ENCODE measurements at places on chromosomes 6 and 20. TPM values are rescaled to one million over a fixed set of nuclear protein-coding genes. Genes with fewer than 3 reads are reported as not detected.

The FAM83C gene
- total RNA-seq = not detected

The AURKA gene
- 0.92 TPM for total RNA-seq

The PTCRA gene
- total RNA-seq = 1.8 TPM

The NKX2-2 gene
- total RNA-seq = not detected

The MAK gene
- total RNA-seq = 0.78 TPM

The CALHM4 gene
- not detected for total RNA-seq

The DPPA5 gene
- not detected for total RNA-seq

The PRSS35 gene
- not detected for total RNA-seq

DNA sequence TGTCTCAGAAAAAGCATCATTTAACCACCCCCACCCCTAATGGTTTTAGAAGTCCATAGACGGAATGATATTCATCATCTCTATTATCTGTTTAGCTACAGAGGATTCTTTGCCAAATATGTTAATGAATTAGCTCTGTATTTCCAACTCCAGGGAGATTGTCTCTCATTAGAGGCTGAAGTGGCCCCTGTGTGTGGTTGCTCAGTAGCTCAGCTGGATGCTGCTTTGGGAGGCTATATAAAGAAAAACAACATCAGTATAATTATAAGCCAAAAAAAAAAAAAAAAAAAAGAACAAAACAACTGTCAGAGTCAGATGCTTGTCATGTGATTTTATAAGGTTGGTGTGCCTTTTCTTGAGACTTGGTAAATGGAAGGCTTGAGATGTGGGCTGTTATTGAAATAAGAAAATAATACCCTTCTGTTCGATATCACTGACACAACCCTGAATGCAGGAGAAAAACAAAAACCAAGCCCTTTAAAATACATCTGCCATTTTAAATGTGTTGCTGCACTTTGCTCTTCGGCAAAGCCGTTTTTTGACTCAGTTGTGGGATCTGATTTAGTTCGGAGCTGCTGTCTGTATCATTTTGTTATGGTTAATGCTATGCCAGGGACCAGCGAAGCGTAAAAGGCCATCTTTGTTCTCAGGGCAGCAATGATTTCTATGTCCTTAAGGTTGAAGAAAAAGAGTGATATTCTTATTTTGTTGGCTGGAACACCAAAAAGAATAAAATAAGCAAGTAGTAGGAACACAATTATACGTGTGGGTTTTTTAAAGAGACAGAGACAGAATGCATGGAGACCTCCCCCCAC, 422.6 kb downstream of the QKI start:
- no peak for DNase-seq

GRCh38 chr20:51313358-51313827, 229.1 kb downstream of the NFATC2 start:
- DNase-seq = no peak

DNA sequence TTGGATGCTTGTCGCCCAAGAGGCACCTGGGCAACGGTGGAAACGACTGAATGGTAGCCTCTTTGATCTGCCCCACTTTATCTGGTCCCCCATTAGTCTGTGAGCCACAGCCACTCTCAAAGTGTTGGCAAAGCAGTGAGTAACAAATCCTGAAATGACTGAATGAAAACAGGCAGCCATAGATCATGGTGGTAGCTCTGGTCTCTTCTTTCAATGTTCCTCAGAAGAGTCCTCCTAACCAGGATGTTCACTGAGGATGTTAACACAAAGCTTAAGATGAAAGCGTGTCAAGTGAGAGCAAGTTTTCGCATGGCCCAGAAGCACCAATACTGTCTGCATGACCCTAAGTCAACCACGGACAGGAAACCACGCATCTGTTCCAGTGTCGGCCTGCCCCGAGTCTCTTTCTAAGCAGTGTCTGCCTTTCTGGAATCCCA, 107.3 kb downstream of the IRF4 start:
- no peak for DNase-seq

DNA sequence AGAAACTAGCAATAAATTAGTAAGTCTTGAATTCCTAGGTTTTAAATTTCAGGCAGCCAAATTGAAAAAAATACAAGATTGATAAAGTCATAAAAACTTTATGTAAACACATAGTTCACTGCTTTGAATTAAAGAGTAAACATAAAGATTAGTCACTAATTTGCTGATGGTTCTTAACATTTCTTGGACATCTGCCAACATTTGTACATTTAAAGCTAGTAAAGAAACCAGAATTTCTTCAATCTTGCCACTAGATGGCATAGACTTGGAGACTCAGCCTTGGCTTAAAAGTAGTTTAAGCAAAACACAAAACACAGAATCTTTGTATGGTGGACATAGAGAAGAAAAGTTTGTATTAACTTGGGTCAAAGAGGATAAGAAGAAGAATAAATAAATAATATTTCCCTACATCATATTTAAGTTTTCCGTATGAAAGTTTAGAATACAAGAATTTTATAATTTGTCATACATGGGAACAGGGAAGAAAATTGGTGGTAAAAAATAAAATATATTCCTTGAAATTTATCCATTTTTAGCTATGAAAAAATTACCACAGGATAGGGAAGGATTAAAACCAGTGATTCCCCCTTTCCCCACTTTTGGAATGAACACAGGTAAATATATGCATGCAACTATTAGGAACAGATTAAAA, 41.7 kb upstream of the FAM135A start:
- no peak for DNase-seq

DNA sequence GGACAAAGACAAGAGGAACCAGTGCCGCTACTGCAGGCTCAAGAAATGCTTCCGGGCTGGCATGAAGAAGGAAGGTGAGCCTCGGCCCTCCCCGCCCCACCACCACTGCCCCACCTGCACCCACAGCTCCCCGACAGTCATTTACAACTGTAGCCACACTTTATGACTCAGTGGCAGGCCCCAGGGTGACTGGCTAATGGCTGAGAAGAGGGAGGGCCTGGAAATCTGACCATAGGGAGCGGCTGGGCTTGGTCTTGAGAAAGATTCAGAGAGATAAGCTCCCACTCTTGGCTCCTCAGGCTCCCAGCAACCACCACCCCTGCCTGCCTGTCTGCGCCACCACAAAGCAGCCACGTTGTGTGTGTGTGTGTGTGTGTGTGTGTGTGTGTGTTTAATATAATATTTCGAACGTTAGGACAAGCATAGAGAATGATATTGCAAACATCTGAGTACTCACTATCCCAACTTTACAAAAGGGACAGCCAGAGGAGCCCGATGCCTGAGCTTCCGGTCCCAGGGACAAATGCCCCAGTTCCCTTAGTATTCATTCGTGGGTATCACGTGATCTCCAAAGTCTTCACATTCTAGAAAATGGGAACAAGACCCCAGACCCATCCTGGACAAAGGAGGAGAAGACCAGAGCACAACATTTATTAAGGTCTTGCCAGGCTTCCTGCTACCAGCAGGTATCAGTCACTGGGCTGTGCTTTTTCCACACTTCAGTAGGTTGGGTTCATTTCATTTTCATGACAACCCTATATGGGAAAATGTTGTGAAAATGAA, 52.1 kb downstream of the HNF4A start:
- DNase-seq = no peak

- DNase-seq = peak; percentile 22
Observed at GRCh38 chr6:7909323-7910276, 988 bp downstream of the TXNDC5 start.

GRCh38 chr6:28941684-28942448, 18.1 kb upstream of the TRIM27 start:
- no peak for DNase-seq

DNA sequence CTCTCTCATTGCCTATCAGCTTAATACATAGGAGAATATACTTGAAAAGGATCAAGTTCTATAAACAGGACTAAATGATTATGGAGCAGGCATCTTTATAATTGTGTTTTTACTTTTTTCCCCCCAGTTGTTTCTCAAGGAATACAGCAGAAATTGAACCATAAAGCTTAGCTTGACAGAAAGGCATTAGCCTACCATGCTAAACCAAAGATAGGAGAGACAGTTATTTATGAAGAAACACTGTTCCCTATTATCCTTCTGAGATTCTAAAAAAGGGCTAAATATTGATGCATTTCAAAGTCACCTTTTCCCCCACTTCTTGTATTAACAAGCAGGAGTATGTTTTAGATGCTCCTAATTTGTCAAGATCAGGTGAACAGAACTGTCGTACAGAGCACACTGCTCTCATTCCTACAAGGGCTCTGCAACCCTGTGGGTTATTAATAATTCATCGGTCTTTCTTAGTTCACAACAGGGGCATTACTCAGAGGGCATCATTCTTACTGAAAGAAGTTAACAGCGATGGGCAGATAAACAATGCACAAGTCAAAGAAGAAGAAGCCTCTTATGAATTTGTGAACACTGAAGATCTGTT, 38.7 kb downstream of the PRKN start:
- DNase-seq = no peak

GRCh38 chr6:40674170-40674569, 87.0 kb upstream of the LRFN2 start:
- DNase-seq = no peak

GRCh38 chr20:10551732-10552724, 116.9 kb downstream of the SLX4IP start:
- no peak for DNase-seq

DNA sequence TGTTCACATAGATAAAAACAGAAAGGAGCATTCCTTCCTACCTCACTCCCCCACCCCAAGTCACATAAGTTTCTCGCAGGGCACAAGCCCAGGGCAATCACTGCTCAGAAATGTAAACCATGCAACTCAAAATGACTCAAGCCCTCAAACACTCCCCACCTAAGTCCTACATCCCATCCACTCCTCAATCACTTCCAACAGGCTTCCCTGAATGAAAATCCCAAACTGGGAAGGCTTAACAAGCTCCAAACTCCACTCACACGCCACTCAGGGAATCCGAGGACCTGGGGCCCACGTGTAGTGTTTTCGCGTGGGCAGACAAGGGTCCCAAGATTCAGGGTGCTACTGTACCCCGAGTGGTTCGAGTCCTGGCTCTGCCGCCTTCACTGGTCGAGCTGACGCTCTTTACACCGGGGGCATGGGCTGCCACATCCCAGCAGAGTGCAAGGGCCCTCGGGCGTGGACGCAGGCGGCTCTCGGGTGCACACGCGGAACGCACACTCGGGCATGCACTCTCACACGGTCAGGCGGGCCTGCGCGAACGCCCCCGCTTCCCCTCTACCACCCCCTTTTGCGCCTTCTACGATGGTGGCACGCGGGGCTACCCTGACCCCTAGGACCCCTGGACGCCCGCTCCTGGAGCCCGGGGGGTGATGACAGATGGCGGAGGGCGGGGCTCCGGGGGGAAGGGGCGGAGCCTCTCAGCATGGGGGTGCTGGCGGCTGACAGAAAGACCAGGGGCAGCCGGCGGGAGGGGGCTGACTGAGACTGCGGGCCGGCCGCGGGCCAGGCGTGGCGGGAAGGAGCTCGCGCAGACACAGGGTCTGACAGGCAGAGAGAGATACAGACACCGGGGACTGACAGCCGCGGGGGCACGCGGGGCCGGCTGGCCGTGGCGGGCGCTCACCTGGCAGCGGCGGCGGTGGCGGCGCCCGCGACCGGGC, 657 bp downstream of the ZHX3 start:
- DNase-seq = peak; percentile 72

DNA sequence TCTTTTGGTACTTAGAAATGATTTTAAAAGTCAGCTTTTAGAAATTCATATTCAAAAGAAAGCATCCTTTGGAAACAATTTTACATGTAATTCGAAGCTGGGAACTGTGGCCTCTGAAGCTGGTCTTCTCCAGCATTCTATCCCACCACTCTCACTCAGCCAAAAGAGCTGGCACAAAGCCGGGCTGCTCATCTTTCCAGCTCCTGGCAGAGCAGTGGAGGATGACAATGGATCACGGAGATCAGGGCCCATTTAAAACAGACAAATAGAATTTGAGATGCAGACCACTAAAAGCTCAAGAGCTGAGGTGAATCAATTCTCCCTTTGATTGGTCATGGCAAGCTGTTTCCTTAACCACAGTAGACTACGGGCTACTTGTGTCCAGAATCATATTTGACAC, 60.6 kb downstream of the OTOR start:
- DNase-seq = no peak

DNA sequence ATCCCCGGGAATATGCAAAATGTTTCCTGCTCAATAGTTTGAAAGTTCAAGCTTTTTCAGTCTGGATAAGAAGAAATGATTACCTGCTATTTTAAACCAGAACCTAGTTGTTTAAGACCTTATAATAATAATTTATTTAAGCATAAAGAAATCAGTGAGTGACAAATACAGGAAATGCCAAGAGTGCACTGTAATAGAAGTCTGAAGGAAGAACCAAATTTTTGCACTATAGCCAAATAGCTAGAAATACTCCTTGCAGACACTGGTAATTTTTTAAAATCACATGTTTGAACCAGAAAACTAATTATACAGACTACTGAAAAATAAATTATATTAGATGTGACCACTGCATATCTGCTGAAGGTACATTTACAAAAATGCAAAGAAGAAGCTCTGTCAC, 93.2 kb downstream of the MMS22L start:
- DNase-seq = no peak

- DNase-seq = no peak
Observed at GRCh38 chr6:163122365-163122764, 292.2 kb upstream of the QKI start.

GRCh38 chr6:110408901-110409300, 6.5 kb downstream of the DDO start:
- DNase-seq = no peak

DNA sequence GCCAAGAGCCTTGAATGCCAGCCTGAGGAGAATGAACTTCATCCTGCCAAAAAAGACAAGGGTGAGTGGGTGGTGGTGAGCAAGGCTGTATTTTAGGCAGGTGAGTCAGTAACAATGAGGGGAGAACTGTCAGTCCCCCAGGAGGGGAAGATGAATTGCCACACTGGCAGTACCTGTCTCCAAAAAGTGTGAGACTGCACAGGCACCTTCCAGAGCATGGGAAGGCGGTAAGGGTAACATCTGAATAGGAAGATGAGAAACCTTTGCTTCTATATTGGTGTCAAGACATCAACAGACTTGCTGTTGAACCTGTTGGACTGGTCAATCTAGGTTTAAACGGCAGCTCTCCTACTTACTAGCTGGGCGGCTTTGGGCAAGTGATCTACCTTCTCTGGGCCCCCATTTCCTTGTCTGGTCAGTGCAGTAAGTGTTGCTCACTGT, 30.9 kb downstream of the STK35 start:
- no peak for DNase-seq

GRCh38 chr20:41927189-41927588, 309.0 kb upstream of the CHD6 start:
- no peak for DNase-seq
